ENCODE measurements at places on chromosomes 3 and 15. TPM values are rescaled to one million over a fixed set of nuclear protein-coding genes. Genes with fewer than 3 reads are reported as not detected.

- DNase-seq, result no peak
Observed at GRCh38 chr3:197957790-197958133, 2.3 kb upstream of the LMLN start.

GRCh38 chr15:80233581-80233980 is 18.4 kb downstream of the CTXND1 start:
- DNase-seq, result no peak

- no peak for DNase-seq
Observed at GRCh38 chr3:29512641-29513040, 231.8 kb downstream of the RBMS3 start.

- DNase-seq, result no peak
Observed at GRCh38 chr3:14962762-14963161, 15.4 kb downstream of the NR2C2 start.

GRCh38 chr3:196563721-196564225 is 4.6 kb downstream of the WDR53 start:
- DNase-seq, result peak; percentile 23

DNA sequence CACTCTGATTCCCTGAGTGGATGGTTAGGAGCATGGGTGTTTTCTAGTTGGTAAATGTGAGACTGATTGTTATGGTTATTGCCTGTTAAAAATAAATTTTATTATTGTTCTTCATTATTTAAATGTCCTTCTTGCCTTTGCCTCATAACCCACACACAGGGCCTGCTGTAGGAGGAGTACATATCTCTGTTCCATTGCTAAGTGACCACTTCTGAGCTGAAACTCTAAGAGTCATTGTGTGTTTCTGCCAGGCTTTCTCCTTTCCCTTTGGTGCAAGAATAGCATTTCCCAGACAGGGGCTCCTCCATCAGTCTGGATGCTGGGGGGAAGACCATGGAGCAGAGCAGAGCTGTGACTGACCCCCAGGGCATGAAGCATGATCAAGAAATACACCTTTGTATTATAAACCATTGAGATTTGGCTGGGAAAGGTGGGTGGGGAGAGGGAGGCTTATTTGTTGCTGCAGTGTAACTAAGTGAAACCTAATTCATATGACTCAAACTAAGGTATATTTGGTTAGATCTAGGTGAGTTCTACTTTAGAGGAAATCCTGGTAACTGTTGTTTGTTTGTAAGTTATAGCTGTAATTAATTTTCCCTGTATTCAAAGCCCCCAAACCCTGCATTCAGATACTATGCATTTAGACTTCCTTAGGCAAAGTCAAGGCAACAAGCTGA is 137.4 kb downstream of the TGFBR2 start:
- no peak for DNase-seq

- DNase-seq, result no peak
Observed at GRCh38 chr3:2477620-2478019, 379.0 kb downstream of the CNTN4 start.

DNA sequence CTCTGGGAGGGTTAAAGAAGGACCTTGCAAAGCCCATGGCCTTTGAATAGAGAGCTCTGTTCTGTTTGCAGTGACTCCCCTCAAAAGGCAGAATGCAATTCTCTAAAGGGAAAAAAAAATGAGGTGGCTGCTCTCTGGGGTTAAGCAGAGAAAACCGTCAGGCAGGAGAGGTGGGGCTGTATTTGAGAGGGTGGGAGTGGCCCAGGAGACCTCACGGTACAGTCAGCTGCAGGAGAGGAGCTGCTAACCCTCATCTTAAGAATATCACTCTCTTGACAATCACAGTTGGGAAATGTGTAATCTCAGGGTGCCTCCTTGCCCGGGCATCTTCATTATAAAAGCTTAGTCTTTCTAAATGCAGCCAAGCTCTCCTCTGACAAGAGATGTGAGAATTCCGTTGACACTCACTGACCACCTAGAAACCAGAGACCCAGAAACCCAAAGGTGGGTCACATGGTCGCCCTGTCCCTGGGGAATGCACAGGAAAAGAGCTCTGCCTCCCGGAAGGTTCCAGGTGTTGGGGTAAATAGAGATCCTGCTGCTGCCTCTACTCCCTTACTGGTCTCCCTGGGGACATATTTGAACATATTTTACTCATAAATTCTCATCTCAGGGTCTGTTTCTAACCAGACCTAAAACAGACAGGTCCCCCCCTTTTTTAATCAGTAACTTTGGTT is 159.1 kb upstream of the CTDSPL start:
- no peak for DNase-seq

DNA sequence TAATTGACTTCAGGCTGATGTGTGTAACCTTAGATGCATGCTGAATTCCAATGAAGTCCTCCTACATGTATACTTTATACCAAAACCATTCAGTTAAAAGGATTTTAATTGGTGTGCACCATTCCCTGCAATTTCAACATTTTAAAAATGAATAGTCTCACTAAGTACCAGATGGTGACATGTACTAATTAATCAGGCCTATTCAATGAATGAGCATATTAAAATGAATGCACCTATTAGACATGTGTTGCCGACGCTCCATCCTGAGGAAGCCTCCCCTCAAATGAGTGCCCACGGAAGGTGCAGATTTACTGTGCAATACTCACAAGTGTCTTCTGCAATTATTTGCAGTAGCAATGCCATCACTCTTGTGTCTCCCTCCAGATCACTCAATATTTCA is 124.7 kb upstream of the TSPAN3 start:
- no peak for DNase-seq

GRCh38 chr3:10556312-10556711 is 50.9 kb upstream of the ATP2B2 start:
- DNase-seq, result no peak

DNA sequence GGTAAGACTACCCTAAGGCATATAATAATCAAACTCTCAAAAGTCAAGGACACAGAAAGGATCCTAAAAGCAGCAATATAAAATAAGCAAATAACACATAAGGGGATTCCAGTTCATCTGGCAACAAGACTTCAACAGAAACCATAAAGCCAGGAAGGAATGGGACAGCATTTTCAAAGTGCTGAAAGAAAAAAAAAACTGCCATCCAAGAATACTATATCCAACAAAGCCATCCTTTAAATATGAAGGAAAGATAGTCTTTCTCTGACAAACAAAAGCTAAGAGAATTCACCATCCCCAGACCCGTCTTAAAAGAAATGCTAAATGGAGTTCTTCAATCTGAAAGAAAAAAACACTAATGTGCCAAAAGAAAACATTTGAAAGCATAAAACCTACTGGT is 14.7 kb upstream of the CLN6 start:
- no peak for DNase-seq

DNA sequence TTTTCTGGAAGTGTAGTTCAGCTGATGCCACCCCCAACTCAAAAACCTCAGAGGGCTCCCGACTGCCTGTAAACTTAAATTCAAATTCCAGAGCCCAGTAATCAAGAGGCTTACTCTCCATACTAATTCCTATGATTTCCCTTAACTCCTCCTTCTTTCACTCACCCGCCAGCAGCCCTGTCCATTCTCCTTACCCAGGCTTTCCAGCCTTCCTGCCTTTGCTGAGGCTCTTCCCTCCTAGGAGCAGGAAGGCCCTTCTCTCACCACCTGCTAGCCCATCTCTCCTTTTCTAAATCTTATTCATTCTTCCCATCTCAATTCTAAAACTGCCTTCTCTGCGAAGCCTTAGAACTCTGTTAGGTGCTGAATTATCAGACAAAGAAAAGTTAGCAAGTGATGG is 30.4 kb downstream of the RORA start:
- no peak for DNase-seq

Gene CTDSPL
- 10.6 TPM for polyA plus RNA-seq

Gene PCOLCE2
- polyA plus RNA-seq, result 41.0 TPM

Gene VWA5B2
- polyA plus RNA-seq, result 0.47 TPM

Gene C2CD4A
- 0.10 TPM for polyA plus RNA-seq

Gene CTXN2
- polyA plus RNA-seq, result not detected

Gene CCDC50
- 20.9 TPM for polyA plus RNA-seq
